Islet precursor cell (in vitro differentiated cells): ENCODE measurements at places on chromosomes 2 and 18.

GRCh38 chr2:75549401-75550253 is 11.1 kb downstream of the EVA1A start:
- no peak for DNase-seq

GRCh38 chr2:9471206-9471605 is 3.1 kb upstream of the IAH1 start:
- no peak for DNase-seq

DNA sequence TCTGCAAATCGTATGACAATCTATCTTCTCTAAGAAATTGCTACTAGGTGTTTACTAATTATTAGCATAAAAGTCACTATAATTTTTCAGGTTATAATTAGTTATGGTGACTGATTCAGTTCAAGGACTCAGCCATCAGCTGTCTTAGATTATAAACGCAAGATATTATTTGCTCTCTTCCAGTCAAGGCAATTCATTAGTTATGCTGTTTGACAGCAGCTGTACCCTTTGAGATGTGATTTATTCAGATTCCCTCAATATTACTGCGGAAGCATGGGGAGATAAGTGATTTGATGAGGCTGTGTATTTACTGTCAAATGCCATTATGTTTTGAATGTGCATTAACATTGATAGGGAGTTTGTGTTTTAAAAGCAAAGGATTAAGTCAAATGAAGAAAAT is 558.9 kb upstream of the FSIP2 start:
- no peak for DNase-seq

DNA sequence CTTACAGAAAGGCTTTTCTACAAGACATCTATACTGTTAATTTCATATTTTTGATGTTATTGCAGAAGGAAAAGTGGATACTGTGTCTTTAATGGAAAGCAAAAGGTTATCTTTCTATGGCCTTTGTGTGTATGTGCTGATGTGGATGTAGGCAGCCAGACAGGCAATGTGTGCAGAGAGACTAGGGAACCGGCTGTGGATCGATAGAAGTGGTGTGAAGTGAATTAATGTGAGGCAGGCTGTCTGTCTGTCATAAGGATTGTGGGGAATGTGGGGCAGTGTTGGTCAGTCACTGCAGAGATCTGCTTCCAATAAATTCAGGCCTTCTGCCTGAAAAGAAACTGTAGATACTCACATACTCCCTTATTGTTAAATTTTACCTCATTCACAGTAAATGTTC is 156.7 kb downstream of the WDR7 start:
- no peak for DNase-seq

DNA sequence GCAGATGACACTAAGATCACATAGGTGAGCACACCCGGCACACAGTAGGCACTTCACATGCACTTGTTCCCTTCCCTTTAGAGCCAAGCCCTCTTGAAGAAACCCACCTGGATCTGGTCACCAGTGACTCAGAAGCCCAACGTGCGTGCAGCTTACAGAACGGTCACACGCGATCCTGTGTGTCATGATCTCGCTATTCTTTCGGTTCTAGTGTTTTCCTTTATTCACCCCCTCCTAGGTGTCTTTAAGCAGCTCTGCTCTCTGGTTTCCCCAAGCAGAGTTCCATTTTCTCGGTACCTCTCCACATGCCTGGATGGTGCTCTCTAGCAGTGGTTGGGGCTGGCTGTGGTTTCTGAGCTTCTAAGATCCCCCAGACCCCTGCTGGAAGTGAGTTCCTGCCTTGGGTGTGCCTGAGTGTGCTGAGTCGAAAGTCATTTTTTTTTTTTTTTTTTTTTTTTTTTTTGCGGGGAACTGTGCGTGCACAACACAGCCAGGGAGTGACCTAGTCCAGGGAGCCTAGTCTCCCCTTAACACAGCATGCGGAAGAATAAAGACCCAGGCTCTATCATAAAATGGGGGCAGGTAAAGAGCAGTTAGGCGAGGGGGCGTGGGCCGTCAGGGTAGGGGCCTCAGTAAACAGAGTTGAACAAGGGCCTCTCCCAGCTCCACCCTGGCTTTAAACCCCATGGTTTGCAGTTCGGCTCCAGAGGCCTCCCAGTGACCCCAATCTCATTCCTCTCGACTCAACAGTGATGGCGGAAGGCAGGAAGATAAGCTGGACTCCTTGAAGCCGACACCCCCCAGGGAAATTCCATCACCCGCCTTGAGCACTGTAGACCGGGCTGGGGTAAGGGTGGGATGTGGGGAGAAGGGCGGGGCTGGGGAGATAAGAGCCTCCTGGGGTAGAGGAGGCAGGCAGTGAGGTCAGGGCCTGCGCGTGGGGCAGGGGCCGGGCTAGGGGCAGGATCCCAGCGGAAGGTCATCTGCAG is 29.8 kb upstream of the DNMT3A start:
- DNase-seq = no peak

DNA sequence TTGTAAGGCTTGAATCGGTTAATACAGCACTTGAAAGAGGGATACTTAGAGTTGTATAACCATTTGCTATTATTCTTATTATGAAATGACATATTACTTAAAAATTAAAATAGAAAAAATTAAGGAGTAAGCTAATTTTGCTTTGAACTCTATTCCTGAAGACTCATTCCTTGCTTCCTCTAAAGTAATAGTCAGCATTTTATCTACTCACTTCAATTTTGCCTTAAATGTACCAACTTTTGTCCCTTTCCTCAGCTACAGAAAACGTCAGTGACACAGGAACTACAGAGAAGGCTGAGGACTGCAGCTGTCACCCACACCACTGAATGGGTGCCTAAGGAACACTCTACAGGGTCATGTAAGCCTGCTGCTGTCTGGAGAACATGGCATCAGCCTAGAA is 80.7 kb upstream of the OSR1 start:
- no peak for DNase-seq

- peak; percentile 31 for DNase-seq
These were observed 167.4 kb upstream of the RAB6C start for GRCh38 chr2:129812071-129812470.

- peak; percentile 87 for DNase-seq
These were observed 11.8 kb downstream of the GULP1 start for GRCh38 chr2:188303363-188304031.

GRCh38 chr2:56017784-56018183 is 94.2 kb upstream of the EFEMP1 start:
- DNase-seq = no peak

- no peak for DNase-seq
These were observed 75.8 kb downstream of the KIDINS220 start for GRCh38 chr2:8761529-8762164.

DNA sequence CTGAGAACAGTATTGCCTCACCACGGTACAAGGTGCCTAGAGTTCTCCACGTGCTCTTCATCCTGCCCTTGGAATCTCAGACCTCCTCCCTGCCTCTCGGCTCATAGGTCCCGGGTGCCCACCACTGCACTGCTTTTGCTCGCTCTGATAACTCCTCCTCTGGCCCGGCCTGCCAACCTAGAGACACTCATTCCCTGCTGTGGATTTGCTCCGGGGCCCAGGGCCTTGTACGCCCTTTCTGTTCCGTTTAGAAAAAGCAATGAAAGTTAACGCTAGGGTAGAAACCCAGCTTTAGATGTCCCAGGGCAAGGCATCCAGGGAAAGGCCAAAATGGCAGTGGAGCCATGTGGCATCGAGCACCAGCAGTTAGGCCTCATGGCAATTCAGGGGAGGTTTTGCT is 253.9 kb downstream of the VAPA start:
- DNase-seq = no peak

DNA sequence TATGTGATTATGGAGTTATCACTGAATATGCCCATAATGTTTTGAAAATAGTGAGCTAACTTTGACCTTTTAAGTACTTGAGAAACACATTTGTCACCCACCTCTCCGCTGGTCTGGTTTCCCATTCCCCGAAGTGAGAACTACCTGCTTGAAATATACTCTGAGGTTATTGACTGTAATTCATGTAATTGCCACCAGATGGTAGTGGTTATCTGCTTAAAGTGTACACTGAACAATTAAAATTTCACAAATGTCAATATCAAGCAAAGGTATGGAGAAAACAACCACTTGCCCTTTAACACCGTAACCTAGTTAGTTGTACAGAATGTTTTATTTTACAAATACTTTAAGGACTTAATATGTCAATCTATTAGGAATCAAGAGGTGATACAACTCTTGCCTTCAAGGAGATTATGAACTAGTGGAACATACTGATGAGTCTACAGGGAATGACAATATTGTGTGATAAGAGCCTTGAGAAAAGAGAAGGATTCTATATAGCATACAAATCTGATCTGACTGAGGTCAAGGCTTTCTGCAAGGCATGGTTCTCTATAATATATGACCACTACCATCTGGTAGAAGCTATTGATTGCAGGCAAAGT is 316.8 kb upstream of the KCNH7 start:
- DNase-seq = no peak
